CD4-positive, alpha-beta T cell treated with Interleukin-10 for 1 hour (primary cell): ENCODE measurements at places on chromosomes 5 and 9.

- DNase-seq, result no peak
Measured at GRCh38 chr5:80128141-80128540, 93.0 kb downstream of the THBS4 start.

DNA sequence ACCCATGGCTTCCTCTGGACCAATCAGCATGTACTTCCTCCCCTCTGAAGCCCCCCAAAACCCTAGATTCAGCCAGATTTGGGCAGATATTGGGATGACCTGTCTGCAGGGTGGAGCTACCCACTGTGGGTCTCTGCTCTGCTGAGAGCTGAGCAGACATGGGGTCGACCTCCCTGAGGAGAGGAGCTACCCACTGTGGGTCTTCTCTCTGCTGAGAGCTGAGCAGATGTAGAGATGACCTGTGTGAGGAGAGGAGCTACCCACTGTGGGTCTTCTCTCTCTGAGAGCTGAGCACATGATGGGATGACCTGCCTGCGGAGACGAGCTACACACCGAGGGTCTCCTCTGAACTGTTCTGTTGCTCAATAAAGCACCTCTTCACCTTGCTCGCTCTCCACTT lies 89.6 kb downstream of the CAVIN4 start:
- DNase-seq, result no peak

- DNase-seq, result no peak
Measured at GRCh38 chr5:61887271-61887670, 418.7 kb upstream of the KIF2A start.

DNA sequence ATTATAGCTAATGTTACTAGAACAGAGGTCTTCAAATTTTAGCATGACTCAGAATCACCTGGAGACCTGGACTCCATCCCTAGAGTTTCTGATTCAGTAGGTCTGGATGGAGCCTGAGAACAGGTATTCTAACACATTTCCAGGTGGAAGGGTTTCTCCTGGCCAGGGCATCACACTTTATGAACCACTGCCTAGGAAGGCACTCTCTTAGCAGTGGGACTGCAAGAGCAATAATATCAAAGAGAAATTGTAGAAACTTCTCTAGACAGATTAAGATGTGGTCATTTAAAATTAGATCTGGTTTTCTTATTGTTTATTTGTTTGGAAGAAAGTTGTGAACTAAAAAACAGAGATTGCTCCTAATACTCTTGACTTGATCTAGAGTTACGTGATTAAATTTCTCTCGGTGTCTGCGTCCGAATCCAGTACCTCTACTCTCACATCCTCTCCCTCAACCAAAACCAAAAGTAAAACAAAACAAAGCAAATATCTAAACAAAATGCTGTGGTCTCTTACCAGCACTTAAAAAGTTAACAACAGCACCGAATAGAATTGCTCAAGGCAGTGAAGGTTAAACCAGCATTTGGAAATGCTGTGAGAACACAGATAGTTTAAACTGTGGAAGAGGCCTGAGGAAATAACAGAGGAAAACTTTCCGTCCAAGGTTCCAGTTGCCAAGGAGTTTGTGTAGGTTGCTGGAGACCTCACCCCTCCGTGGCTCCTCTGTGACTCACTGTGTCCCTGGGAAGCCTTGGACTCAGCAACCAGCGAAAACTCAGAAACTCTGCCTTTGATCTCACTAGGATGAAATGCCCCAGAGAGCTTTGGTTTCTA lies 193.4 kb downstream of the ARRDC3 start:
- no peak for DNase-seq

- no peak for DNase-seq
Measured at GRCh38 chr9:84750152-84750865, 80.8 kb downstream of the NTRK2 start.

DNA sequence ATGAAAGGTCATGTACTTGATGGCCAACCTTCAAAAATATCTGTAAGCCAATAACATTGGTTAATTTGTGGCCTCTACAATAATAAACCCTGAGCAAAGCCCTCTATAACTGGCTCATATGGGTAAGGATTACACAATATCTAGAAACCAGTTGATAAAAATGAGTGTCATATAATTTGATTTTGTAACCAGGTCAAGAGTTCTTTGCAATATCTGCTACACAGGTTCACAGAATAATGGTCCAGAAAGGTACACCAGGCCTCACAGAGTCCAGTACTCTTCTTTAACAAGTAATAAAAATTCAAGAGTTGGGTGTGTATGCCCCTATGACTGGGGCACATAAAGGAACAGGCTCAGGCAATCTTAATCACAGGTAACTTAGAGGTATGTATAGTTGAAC lies 95.3 kb downstream of the AUH start:
- no peak for DNase-seq

- DNase-seq, result no peak
Measured at GRCh38 chr5:170474489-170475274, 29.1 kb upstream of the KCNIP1 start.

DNA sequence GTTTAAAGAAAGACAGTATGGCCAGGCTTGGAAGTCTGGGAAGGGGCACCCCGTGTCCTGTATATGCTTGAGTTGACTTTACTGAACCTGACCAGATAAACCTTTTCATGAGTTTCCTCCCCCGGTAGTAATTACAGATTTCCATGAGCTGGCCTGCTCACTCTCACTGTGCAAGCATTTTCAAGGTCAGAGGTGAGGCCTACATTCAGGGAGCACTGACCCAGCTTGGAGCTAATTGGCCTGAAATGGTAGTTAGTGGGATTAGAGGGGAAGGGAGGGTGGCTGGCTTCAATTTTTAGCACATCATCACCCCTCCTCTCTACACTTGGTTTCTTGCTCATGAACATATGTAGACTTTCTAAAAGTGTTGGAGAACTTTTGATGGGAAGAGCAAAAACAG lies 99.2 kb downstream of the PSAT1 start:
- no peak for DNase-seq

DNA sequence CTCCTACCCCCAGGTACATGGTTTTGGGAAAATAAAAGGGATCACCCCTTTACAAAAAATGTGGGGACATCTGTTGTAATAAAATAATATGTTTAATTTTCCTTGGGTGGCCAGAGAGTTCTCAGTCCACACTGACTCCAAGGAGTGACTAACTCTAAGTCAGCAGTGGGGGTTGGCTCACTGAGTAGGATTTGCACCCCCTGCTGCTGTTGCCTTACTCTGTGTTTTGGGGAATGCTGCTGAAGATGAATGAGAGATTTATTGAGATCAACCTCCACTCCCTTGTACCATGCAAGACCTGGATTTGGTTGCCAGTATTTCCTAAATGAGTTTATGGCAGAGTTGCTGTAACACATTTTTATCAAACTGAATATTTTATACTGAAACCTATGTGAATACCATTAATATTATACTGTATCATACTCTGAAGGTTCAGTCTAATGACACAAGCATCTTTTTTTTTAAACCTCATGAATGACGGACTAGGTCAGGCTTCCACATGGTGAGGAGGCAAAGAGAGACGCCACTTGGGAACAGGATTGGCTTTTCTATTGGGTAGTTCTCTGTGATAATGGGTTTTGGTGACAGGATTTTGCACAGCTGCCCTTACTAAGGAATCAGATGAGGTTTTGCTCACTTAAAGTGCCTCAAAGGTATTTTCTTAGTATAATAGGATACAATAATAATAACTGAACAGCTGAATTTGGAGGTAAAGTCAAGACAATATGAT lies 121.3 kb upstream of the OSMR start:
- DNase-seq, result no peak

DNA sequence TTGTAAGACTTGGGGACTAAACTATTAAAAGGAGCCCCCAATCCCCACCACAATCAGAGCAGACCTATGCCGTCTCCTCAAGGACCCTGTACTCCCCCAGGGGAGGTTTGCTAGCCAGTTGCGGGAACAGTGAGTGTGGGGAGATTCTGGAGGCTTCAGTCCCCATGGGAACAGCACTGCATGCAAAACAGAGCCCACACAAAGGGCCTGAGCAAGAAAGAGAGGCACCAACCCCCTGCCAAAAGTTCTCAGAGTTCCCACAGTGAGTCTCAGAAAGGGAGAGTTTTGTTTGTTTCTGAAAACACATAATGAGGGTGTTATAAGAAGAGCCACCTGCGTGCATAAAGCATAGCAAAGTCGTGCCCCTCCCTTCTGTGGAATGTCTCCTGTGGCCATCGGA lies 56.6 kb downstream of the CFAP90 start:
- no peak for DNase-seq

DNA sequence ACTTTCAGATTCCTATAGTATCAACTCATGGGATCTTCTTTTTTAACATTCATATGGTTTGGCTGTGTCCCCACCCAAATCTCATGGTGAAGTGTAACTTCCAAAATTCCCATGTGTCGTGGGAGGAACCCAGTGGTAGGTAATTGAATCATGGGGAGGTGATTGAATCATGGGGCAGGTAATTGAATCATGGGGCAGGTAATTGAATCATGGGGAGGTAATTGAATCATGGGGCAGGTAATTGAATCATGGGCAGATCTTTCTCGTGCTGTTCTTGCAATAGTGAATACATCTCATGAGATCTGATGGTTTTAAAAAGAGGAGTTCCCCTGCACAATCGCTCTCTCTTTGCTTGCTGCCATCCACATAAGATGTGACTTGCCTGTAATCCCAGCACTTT lies 21.8 kb upstream of the AGGF1 start:
- DNase-seq, result no peak

DNA sequence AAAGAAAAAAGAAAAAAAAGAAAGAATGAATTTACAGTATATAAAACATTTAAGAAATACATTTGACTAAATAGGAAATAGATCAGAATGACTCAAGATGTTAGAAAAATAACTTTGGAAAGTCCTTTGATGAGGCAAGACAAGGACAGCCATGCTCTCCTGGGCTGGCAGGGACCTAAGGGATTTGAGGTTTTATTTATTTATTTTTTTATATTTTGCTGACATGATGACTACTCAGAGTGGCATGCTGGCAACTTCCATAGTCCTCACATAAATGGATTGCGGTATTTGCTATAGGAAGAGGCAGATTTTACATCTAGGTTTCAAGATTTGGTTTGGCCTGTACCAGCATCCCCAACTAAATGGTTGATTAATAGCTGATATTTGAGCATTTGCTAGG lies 17.7 kb downstream of the SLC28A3 start:
- DNase-seq, result no peak

DNA sequence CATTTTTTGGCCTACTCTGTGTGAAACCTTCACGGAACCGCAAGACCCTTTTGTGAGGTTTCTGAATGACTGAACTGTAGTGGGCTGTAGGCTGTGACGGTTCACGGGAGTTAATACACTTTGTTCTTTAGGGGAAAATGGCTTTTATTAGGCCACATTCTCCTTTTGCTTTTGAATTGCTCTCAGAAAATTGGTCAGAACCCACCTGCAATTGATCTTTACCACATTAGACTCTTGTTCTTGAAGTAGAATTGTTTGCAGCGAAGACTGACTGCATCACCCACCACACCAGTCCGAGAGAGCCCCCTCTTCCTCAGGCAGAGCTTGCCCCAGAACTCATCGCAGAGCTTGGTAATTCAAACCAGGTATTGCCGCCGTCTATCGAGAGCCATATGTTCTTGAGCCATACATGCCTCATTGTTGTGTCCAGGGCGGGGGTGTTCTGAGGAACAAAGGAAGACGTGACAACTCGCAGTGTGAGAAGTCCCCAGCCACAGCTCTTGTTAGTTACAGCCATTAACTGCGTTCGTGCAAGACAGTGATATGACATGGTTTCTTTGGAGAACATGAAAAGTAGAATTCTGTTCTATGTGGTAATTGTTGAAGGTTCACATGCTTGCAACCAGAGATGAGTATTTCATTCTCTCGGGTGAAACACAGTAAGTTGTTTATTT lies 166.4 kb upstream of the OTULINL start:
- peak; percentile 24 for DNase-seq

- no peak for DNase-seq
Measured at GRCh38 chr5:67182301-67182790, 14.3 kb downstream of the CD180 start.

- DNase-seq, result no peak
Measured at GRCh38 chr9:90088434-90088833, 483.6 kb downstream of the GADD45G start.

GRCh38 chr9:68678430-68678829 lies 26.6 kb upstream of the PIP5K1B start:
- DNase-seq, result no peak

DNA sequence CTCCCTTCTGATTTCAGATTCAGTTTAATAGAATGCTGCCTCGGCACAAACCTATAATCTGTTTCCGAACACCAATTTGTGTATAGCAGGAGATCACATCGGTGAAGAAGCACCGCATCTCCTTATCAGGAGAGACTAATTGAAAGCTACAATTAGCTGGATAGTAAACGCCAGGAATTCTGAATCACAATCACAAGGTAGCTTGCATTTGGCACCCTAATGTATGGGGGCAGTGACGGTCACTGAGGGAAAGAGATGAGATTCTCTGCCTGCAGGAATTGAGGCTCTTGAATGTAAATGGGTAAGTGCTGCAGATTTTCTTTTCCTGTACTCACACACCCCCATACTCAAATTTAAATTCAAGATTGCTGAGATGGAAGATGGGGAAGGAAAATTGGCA lies 373.6 kb upstream of the ZNF608 start:
- no peak for DNase-seq

DNA sequence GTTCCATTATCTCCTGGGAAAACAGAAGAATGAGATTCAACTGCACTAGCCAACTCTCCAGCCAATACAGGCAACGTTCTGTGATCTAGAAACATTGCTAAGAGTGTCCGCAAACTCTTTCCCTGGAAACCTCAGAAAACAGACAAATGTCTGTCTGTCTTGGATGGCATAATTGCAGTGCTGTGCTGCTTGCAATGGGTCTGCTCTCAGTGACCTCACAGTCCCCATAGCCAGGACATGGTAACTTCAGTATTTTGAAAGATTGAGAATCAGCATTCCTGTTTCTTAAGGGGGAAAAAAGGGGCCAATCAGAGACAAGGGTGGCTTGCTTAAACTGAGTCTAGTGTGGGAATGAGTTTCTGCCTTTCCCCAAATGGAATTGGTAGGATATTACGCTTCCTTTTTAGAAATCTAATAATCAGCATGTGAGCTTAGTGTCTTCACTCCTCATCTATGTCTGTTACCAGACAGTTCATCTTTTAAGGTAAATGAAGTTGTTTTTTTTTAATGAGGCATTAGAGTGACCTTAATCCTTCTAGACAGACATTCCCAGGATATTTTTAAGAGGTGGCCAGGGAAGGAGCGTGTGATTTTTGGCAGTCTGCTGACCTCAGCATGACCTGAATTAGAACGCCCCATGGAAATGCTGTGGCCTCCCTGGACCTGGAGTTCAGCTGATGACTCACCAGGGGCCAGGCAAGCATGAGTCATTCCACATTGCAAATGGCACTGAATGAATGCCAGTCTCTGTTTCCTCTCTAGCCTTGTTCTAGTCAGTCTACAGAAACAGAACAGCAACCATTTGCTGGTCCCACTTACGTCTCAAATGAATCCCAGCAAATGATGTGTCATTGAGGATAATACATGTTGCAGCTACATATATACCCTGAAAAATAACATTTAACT lies 210.2 kb upstream of the ACTBL2 start:
- no peak for DNase-seq
